NCI-H524 (cell line): ENCODE measurements at places on chromosomes 2 and 18.

GRCh38 chr2:142974288-142975024 lies 97.0 kb downstream of the KYNU start:
- no peak for DNase-seq

DNA sequence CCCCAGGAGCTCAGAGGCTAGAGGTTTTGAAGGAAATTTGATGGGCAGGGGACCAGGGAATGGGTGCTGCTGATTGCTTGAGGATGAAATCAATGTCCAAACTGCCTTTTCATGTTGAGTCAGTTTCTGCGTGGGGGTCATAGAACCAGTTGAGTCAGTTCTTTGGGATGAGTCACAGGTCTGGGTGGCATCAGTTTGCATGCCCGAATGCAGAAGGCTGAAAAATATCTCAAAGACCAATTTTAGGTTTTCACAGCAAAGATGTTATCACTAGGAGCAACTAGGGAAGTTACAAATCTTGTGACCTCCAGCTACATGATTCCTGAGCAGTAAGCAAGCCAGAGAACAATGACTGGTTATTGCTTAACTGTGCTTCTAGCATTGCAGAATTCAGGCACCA lies 1135.1 kb upstream of the CRIM1 start:
- no peak for DNase-seq

- no peak for DNase-seq
Observed at GRCh38 chr18:46048641-46049040, 23.4 kb downstream of the PSTPIP2 start.

DNA sequence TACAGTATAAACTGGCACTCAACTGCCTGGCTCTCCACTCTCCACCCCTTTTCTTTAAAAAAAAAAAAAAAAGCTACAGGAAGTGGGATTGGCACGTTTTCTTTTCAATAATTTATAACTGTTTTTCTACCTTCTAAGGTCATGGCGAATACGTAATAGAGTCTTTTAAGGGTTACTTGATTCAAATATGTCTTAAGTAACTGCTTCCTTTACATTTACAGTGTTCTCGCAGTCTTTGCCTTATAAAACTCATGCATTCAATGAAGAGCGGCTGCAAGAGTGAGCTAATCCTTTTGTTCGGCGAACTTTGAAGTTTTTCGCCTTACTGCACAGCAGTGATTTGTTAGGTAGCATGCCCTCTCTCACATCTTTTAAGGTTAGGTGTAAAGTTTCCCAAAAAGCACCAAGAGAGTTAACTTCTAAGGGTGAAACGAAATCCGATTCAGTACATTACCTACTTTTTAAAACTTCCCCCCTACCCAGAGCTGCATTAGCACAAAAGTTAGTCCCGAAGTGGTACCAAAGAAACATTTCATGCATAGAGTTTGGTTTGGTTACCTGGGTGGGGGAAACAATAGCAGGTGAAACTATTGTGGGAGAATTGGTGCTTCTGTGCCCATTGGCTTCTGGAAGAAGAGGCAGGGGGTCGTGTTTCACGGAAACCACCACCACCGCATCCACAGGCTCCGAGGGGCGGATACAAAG lies 2.0 kb downstream of the KCTD1 start:
- no peak for DNase-seq

DNA sequence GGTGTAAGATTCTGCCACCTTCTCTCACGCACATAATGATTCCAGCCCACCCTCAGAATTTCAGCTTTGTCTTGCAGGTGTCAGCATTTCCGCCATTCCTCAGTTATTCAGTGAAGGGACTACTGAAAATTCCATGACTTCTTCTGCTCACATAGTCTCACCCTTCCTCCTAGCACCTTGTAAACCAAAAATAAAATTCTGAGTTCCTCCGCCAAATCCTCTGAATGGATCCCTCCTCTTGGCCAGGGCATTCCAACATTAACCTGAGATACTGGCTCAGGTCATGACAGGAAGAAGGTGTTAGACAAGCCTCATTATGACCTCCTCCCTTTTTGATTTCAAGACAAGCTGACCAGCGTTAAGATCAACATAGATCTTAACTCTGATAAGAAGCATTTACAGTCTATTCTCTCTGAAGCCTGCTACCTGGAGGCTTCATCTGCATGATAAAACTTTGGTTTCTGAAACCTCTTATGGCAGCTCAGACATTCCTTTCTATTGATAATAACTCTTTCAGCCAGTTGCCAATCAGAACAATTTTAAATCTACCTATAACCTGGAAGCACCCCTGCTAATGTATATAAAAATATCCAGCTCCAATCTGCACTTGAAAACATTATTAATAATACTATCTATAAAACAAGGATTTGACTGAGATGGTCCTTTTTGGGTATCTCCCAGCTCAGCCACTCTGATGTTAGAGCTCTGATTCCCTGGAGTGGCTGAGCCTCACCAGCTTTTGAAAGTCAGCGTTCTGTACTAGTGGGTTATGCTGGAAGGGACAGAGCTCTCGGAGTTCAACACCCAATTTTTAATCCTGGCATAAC lies 136.4 kb upstream of the APCDD1 start:
- no peak for DNase-seq

DNA sequence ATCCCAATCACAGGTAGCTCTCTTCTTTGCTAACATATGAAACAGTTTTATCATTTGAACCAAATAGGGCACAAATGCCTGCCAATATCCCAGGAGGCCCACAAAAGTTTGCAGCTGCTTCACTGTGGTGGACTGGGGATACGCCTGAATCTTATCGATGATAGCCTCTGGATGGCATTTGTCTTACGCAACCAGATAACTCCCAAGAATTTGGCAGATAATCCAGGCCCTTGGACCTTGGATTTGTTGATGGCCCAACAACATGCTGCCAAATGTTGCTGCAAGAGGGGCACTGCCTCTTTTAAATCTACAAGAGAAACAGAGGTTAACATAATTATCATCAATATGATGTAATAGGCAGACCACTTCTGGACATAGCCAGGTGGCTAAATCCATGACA lies 587.1 kb upstream of the LRRTM4 start:
- DNase-seq, result no peak

DNA sequence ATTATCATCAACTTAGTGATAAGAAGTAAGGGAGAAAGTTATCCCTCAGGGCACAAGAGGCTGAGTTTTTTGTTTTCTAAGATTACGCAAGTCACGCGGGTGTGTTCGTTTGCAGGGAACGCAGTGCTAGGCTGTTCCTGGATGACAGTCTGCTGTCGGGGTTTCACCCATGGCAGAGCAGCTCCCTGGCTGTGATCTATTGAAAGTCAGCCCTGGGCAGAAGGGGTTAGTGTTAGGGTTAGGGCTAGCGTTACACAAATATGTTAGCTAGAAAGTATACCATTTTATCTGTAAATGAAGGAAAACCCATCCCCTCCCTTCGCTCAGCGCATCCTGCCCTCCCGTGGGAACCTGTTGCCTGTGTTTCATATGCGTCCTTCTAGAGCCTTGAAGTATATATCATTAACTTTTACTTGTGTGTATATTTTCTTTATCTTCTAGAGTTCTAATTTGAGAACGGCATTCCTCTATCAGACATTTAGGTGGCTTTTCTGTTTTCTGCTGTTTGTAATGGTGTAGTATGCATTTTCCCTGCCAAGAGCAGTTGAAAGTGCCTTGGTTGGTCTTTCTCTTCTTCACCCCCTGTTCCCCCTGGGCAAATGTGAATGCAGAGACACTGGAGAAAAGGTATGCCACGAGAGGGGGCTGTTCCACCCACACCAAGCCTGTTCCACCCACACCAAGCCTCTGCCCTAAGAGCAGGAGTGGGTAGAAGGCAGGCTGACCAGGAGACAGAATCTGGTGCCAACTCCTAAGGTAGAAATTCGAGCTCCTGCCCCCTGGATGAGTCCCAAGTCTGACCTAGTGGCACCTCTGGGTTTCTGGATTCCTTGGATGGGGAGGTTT lies 47.0 kb downstream of the ARMC9 start:
- no peak for DNase-seq

GRCh38 chr2:111688482-111688881 lies 195.5 kb downstream of the ANAPC1 start:
- DNase-seq, result no peak
